Dermis microvascular lymphatic vessel endothelial cell (primary cell): ENCODE measurements at places on chromosomes 4 and X. TPM values are rescaled to one million over a fixed set of nuclear protein-coding genes. Genes with fewer than 3 reads are reported as not detected.

DNA sequence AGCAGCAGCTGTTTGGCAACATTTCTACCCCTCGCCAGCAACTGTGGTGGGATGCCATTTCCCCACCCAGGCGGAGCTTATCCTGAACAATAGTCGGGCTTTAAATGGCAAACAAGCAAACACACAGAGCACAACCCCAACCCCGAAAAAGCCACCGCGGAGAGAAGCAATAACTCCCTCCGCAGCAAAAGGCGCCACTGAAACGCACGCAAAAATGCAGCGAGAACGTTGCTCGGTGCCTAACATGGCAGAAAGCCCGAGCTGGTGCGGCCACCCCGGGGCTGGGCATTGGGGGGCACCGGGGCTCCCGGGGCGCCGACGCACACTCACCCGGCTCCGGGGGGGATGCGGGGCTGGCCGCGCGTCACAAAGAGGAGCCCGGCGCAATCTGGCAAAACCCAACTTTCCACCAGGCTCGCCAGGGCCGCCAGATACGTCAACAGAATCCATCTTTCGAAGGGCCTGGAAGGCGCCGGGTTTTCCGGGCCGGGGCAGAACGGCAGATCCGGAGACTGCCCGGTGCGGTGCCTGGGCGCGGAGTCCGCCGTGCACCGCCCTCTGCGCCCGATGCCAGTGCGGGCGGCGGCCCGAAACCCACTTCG lies 818 bp downstream of the RAI2 start:
- DNase-seq = no peak

- no peak for DNase-seq
These were observed 45.5 kb downstream of the JAKMIP1 start for GRCh38 chr4:6154875-6155274.

RADX gene
- under 0.01 and 0.26 TPM in 2 replicates for total RNA-seq

PCYT1B gene
- total RNA-seq = under 0.01 TPM in 1 of 2 replicates, not detected in the other

NEXMIF gene
- total RNA-seq = under 0.01 TPM in 1 of 2 replicates, not detected in the other
